ENCODE measurements at places on chromosomes 12 and 14. TPM values are rescaled to one million over a fixed set of nuclear protein-coding genes. Genes with fewer than 3 reads are reported as not detected.

CLMN gene
- 5.4 TPM for total RNA-seq

ZNF891 gene
- 2.1 TPM for total RNA-seq

HOXC9 gene
- total RNA-seq = not detected

CLECL1 gene
- not detected for total RNA-seq

ACOT6 gene
- not detected for total RNA-seq

TAS2R43 gene
- 0.86 TPM for total RNA-seq

TAS2R30 gene
- 3.4 TPM for total RNA-seq

MYF5 gene
- total RNA-seq = not detected

B3GNT4 gene
- total RNA-seq = 0.64 TPM

IFT43 gene
- 29.0 TPM for total RNA-seq

OTOGL gene
- 0.21 TPM for total RNA-seq

GRCh38 chr12:114662512-114663177 is 21.3 kb downstream of the TBX3 start:
- DNase-seq = no peak

DNA sequence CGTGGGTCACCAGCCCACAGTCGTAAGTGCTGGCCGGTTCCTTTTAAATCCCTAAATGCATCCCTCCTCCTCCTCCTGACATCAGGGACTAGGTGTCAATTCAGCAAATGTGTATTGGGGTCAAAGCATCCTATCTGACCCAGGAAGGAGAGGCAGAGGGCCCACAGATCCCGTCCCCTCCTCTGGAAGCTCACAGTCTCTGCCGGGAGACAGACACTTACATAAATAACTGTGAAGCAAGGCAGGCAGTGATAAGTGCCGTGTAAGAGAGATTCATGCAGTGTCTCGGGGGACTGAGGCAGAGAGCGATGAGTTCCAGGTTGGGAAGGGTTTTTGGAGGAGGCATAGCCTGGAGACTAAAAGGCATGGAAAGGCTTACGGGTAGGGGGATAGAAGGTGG is 44.1 kb downstream of the HRK start:
- no peak for DNase-seq

DNA sequence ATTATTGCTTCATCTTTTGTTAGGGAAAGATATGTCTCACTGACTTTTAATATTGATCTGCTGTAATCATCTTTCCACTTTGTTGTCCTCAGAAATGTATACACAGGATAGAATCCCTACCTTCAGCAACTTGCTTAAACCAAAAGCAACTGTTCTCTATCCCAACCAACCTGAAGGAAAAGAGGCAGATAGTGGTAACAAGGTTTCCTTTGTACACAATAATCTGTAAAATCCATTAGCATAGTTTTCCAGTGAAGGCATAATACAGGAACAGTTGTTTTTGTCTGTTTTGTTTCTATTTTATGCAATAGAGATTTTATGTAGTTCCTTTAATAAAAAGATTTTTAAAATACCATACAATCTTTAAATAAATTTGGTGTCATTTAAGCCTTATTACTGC is 170.5 kb downstream of the PIK3C2G start:
- no peak for DNase-seq

GRCh38 chr12:58765076-58765475 is 155.2 kb downstream of the LRIG3 start:
- no peak for DNase-seq

- DNase-seq = no peak
Measured at GRCh38 chr12:81461163-81461562, 298.0 kb downstream of the PPFIA2 start.

GRCh38 chr12:122982477-122982815 is 2.0 kb downstream of the ARL6IP4 start:
- no peak for DNase-seq

- no peak for DNase-seq
Measured at GRCh38 chr12:26633591-26634210, 199.3 kb downstream of the ITPR2 start.

- no peak for DNase-seq
Measured at GRCh38 chr12:128644664-128645296, 179.0 kb downstream of the SLC15A4 start.

- no peak for DNase-seq
Measured at GRCh38 chr12:67881565-67881964, 107.7 kb upstream of the IFNG-AS1 start.

DNA sequence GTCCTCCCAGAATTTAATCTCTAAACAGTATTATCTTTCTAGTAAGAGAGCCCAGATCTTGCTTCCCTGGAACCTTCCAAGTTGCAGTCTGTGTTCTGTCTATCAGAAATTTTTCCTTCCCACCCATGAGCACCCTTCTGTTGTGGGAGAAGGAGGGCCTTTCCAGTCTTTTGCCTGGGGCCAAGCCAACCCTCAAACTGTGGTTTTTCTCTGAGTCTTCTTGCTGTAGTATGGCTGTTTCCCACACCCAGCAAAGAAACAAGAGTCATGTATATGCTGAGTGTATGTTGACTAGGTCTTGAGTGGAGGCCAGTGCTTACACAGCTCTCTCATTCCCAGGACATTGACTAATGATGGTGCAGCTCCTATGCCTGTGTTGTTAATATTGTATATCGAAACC is 104.5 kb downstream of the TGFB3 start:
- no peak for DNase-seq

DNA sequence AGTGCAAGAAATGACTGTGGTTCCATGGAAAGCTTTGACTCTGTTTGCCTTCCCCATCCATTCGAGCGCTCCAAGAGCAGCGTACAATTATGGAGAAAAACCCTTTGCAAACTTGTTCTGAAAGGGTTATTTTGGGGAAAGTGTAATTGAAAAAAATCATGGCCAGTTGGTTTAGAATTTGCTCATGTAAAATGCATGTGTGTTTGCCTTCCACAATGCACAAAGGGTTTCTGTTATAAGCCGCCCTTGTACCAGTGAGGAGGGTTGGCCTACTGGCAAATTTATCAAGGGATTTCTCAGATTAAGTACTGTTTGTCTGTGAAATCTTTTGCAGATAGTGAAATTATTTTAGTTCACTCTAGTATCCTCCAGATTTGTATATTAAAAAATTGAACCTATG is 62.7 kb upstream of the PELI2 start:
- no peak for DNase-seq

GRCh38 chr14:43790681-43791080 is 716.4 kb downstream of the FSCB start:
- DNase-seq = no peak

DNA sequence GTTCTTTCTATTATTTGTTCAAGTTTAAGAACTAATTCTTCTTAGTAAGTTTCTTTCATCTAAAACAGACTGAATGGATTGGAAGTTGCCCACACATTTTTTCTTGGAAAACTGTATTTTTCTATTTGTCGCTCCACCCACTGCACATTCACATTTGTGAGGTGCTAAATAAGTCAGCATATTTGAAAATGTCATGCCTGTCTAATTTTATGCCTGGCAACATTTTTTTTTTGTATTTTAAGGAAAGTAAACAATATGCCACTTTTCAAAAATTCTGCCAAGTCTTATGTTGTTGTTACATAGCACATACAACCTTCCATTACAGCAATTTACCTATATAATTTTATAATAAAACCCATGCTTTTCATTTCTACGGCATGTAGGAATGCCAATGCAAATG is 112.7 kb upstream of the PTPRB start:
- DNase-seq = no peak

DNA sequence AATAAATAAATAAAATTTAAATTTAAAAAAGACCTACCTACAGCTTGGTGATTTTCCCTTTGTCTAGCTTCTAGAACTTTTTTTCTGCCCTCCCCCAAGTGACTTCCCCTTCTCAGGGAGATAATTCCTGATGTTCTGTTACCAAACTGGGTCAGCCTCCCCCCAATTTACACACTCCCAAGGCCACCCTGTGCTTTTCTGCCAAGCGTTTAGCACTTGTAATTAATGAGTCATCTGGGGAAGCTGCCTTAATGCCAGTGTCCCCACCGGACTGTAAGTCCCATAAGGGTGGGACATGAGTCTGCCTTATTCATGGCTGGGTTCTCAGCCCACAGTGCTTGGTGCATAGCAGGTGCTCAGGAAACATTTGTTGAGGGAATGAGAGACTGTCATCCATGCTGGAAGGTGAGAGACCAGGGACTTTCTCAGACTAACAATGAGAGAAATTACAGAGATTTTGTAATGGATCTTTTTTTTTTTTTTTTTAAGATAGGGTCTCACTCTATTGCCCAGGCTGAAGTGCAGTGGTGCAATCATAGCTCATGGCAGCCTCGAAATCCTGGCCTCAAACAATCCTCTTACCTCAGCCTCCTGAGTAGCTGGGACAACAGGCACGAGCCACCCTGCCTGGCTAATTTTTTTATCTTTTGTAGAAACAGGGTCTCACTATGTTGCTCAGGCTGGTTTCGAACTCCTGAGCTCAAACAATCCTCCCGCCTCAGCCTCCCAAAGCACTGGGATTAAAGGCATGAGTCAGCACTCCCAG is 106.8 kb downstream of the PHETA1 start:
- DNase-seq = no peak

DNA sequence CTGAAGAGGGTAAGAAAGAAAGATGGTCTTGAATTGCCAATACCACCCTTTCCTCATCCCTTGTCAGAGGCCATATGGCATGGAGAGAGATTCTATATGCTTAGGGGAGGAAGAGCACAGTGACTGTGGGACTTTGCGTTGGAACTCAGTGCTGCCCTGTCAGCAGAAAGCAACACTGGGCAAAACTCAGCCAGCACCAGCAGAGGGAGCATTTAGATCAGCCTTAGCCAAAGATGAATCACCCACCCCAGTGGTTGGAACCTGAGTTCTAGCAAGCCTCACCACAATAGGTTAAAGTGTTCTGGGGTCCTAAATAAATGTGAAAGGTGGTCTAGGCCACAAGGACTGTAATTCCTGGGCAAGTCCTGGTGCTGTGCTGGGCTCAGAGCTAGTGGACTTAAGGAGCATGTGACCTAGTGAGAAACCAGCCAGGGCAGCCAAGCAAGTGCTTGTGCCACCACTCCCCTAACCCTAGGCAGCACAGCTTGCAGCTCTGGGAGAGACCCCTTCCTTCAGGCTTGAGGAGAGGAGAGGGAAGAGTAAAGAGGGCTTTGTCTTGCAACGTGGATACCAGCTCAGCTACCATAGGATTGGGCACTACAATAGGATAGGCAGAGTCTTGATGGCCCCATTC is 11.4 kb upstream of the BCAT1 start:
- no peak for DNase-seq

DNA sequence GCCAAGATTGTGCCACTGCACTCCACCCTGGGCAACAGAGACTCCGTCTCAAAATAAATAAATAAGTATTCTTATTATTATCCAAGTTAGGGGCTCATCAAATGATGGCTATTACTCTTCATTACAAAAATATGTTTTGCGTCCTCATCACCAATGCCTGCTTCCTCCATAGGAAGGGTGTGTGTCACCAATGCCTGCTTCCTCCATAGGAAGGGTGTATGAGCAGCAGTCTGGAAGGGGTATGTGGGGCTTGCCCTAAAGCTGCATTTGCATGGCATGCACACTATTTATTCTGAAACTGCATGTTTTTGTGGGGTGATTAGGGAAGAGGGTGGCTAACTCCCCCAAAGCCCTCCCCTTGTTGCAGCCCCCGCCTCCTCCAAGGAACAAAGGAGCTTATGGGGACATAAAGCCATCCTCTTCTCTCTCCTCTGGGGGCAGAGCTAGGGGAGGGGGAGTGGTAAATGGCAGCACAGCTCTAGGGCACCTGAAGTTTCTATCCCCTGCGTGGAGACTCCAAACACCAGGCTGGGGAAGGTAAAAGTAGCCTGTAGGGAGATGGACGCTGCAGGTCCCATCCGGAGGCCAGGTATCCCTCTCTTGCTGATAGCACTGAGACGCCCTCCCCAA is 1.3 kb downstream of the CAMKK2 start:
- no peak for DNase-seq

DNA sequence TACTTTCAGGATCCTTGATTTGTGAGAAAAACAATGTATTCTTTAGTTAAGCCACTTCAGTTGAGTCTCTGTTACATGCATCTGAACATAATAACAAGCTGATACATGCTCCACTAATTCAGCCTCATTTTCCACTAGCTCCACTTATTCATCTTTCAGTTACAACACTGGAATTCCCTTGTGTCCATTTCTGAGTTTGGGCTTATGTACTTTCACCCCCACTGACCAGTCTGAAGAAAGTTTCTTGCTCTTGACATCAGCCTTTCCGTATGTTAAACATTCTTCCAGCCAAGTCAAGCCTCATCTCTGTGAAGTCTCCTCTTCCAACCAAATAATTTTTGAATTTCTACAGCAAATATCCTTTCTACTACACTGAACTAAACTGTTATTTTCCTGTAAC is 592.5 kb upstream of the NOVA1 start:
- no peak for DNase-seq

- no peak for DNase-seq
Measured at GRCh38 chr12:70106347-70106746, 136.9 kb upstream of the CNOT2 start.

- DNase-seq = no peak
Measured at GRCh38 chr14:104940526-104941150, 16.0 kb downstream of the PLD4 start.

GRCh38 chr14:100988411-100988900 is 84.9 kb upstream of the RTL1 start:
- DNase-seq = no peak

GRCh38 chr12:104748790-104749189 is 209.3 kb downstream of the SLC41A2 start:
- DNase-seq = no peak

DNA sequence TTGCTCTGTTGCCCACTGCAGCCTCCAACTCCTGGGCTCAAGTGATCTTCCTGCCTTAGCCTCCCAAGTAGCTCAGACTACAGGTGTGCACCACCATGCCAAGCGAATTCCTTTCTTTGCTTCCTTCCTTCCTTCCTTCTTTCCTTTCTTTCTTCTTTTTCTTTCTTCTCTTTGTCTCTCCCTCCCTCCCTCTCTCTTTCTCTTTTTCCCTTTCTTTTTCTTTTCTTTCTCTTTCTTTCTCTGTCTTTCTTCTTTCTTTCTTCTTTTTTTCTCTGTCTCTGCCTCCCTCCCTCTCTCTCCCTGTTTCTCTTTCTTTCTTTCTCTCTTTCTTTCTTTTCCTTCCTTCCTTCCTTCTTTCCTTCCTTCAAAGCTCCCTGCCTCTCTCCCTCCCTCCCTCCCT is 52.9 kb downstream of the LGMN start:
- DNase-seq = no peak

- no peak for DNase-seq
Measured at GRCh38 chr14:32696325-32697091, 242.2 kb upstream of the NPAS3 start.

DNA sequence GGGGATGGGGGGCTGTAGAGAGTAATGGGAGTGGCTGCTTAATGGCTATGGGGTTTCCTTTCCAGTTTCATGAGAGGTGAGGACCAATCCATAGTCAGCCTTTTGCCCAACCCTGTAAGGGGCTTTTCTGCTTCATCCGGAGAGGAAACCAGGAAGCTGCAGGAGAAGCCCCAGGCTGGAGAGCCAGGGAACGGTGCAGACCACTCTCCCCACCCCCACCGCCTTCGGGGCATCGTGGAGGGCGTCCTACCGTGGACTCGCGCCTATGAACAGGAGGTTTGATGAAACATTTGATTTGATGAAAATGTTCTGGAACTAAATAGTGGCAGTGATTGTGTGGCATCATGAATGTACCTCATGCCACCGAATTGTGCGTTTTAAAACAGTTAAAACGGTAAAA is 204.3 kb upstream of the DIO3 start:
- peak; percentile 80 for DNase-seq

- DNase-seq = no peak
Measured at GRCh38 chr14:75249251-75249957, 29.2 kb upstream of the FOS start.

All from osteocyte (in vitro differentiated cells).